ENCODE measurements at places on chromosomes 5 and 9.

- peak; percentile 88 for DNase-seq
Observed at GRCh38 chr5:147453875-147454814, 55.7 kb downstream of the DPYSL3 start.

GRCh38 chr9:354453-354852, 139.8 kb downstream of the DOCK8 start:
- no peak for DNase-seq

GRCh38 chr9:69549310-69550202, 122.6 kb downstream of the APBA1 start:
- no peak for DNase-seq

DNA sequence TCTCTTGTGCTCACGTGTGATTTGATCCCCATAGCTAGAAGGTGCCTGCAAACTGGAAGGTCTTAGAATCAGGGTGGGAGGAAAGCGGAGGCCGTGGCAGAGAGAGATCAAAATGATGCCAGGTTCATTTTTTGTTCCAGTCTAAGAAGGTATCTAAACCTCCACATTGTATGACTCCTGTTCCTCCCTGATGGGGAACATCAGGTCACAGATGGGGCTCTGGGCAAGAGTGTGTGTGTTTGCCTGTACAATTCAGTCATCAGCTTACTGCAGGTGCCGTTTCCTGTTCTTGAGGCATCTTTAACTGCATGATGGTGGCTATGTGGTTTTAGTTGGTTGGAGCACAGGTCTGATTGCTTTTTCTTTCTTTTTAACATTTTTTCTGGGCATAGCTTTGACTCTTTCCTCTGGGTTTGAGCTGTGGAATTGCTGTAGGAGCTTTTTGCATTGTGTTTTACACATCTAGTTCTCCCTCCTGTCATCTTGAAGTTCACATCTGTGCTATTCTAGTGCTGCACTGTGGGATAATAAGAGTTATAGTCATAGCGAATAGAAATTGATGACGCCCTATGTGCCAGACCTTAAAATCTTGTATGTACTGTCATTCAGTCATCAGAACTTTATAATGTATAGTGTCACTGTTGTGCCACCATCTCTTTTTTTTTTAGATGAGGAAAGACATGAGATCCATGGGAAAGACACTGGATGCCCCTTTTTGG, 30.8 kb downstream of the ARHGAP26 start:
- DNase-seq: no peak

DNA sequence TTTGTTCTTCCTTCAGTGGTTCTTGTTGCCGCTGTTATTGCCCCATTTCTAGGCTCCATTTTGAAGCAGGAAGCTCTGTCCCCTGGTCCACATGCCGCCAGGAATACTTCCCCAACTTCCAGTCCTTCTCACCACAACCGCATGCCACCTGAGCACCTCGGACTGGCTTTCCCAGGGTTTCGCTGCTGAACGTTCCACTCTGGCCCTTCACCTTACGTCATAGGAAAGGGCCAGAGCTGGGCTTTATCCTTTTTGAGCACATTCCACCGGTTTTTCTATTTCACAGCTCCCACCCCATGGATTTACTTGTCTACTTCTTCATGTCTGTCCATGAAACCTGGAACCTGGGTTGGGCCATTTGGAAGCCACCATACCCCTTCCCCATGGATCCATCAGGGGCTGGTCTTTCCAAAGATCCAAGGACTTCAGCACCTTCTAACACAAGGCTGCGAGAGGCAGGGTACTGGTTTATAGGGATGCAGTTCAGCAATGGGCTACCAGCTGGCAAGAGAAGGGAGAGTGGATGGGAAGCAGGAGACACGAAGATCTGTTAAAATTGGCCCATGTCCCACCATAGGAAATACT, 557.4 kb downstream of the BNC2 start:
- peak; percentile 4 for DNase-seq

DNA sequence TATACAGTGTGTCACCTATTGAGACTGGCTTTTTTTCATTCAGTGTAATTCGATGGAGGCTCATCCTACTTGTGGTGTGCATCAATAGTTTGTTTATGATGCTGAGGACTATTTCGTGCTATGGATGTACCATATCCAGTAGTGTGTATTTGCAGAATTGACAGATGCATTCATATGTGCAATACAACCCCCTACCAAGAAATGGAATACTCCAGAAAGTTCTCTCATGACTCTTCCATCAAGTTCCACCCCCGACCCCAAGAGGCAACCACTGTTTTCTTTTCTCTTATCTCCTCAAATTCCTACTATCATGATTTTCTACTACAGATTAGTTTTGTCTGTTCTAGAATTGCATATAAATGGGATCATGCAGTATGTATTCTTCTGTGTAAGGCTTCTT, 21.9 kb downstream of the FBXO10 start:
- DNase-seq: no peak

- DNase-seq: peak; percentile 46
Observed at GRCh38 chr5:372996-373709, 51.6 kb downstream of the AHRR start.

DNA sequence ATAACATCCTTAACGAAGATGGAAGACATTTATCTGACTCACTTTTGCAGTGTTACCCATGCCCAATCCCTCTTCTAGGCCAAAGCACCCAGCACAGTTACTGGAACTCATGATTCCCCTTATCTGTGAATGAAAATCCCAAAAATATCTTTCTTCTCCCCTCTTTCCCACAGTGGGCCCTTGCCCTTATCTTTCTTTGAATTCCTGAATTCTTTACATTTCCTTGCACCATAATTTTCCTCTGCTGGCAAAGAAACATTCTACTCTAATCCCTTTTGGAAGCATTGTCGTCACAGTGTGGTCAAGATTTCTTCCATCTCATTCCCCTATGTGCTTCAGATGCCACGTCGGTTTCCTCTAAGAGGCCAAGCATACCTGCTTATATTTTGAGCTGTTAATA, 135.9 kb upstream of the LIFR start:
- no peak for DNase-seq

- no peak for DNase-seq
Observed at GRCh38 chr5:56161927-56162326, 71.2 kb downstream of the ANKRD55 start.

DNA sequence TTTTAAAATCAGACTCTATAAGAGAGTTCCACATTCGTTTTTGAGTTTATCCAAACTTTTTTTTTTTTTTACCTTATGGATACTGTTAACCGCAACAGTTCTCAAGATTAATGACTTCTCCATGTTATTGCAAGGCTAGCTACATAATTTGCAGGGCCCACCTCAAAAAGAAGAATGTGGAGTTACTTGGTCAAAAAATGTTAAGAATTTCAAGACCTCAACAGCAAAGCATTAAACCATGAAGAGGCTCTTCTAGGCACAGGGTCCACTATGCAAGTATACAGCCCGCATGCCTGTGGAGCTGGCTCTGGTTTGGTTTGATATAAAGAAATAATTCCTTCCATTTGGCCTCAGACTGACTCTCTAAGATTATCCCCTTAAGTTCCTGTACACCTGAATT, 133.3 kb upstream of the TLX3 start:
- DNase-seq: no peak
